ENCODE measurements at places on chromosomes 7 and 10.

GRCh38 chr7:19143881-19144574 is 1.2 kb downstream of the FERD3L start:
- DNase-seq = no peak

- DNase-seq = no peak
Measured at GRCh38 chr10:6446711-6447110, 133.4 kb downstream of the PRKCQ start.

GRCh38 chr7:81960026-81960425 is 190.2 kb upstream of the HGF start:
- DNase-seq = no peak

DNA sequence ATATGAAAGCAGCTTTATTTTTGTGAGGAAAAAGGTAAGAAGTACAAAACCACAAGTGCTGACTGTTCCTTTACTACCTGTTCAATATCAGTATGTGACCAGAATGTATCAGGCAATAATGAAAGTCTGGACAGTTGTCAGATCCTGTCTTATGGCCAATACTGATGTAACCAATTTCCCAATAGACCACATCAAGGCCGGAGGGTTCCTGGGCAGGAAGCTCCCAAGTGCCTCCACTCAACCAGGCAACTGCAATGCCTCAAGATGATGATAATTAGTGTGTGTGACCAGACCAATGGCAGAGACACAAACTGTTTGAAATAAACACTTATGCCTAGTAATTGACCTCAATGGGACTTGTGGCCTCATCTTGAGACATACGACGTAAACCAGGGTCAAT is 149.4 kb upstream of the ASAH2 start:
- no peak for DNase-seq

- no peak for DNase-seq
Measured at GRCh38 chr10:63646491-63646890, 125.3 kb downstream of the REEP3 start.

DNA sequence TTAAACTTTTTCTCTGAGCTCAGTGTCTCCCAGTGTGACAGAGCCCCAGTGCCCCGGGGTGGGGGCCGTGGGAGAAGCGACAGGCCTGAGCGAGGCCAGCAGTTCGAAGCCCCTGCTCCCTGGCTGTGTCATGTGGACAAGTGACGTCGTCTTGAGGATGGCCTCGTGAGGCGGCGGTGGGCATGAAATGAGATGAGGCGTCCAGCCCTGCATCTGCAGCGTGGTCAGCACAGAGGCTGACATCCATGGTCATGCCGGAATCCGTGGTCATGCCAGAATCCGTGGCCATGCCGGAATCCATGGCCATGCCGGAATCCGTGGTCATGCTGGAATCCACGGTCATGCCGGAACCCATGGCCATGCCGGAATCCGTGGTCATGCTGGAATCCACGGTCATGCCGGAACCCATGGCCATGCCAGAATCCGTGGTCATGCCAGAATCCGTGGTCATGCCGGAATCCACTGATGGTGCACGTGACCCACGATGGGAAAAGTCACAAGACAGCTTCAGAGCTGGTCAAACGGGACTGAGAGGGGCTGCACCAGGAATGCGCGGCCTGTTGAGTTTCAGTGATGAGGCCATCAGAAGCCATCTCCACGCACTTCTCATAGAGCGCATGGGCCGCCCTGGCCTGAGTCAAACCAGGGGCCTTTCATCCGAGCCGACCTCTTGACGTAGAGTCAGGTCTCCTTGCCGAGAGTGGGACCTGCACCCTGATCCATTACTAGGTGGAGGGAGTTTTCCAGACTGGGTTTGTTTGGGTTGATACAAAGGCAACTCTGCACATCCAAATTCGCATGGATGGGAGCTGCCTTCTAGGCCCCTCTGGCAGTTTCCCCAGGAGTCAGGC is 342.5 kb downstream of the PTPRN2 start:
- DNase-seq = no peak
